ENCODE measurements at places on chromosomes 7 and 10. TPM values are rescaled to one million over a fixed set of nuclear protein-coding genes. Genes with fewer than 3 reads are reported as not detected.

TRPV6 gene
- total RNA-seq = 4.2 TPM

DNA sequence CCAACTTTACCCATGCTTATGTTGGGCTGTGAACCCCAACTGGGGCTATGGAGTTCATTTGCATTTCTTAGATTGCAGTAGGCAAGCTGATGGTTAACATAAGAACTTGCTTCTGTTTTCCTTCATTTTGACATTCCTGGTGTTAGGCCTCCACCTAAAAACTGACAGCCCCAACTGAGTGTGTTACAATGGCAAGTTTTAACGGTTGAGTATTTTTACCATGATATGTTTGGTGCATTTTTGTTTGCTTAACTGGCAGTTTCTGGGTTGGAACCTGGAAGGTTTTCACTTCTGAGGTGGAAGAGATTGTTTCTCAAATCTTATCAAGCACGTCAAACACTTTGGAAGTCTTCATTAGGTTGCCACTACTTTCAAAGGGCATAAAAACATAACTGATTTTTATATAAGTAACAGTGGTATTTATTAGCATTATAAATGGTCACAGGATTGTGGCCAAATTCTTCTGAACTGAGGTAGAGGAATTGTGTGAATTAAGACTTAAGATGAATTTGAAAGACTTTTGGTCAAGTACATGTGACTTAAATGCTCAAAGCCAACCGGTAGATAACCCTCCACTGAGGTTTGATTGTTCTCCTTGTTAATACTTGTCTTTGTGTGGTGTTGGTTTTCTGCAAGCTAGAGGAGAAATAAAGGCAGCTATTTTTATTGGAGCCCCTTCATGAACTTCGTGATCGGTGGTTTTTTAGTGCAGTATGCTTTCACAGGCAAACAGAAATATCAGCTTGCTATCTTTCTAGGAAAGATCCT, 2.8 kb downstream of the BMI1 start:
- peaks cover 5% of the 10 kb centered on the region for H3K36me3 ChIP-seq
- no peak overlapping the region for H3K27ac ChIP-seq
- peaks cover 48% of the 10 kb centered on the region for H3K4me1 ChIP-seq
- H3K4me3 ChIP-seq = peak overlapping the region; percentile 90
- DNase-seq = no peak

- peaks cover 5% of the 10 kb centered on the region for H3K4me1 ChIP-seq
- DNase-seq = no peak
- no peak overlapping the region for H3K4me3 ChIP-seq
Observed at GRCh38 chr10:86447432-86447831, 74.2 kb downstream of the WAPL start.

DNA sequence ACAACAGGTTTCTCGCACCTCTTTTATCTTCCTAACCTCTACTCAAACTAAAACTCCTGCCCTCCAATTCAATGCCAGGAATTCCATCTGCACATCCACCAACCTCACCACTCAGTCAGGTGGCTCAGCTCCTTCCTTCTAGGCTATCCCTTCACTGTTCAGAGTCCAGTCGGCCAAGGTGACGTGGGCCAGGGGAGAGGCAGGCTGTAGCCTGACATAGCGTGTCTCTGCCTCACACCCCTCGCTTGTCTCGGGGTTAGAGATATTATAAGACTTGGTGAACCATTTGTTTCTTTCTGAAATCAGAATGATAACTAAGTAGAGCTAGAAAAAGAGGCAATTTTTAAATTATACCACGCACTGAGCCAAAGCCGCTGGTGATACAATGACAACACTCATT, 31.1 kb downstream of the HIPK2 start:
- H3K27me3 ChIP-seq = no peaks in the 10 kb centered on the region
- H3K4me1 ChIP-seq = peaks cover 24% of the 10 kb centered on the region
- H3K4me3 ChIP-seq = no peak overlapping the region
- no peak for DNase-seq
- peaks cover 4% of the 10 kb centered on the region for H3K36me3 ChIP-seq

TDRD1 gene
- not detected for total RNA-seq

Data from mesothelial cell of epicardium (in vitro differentiated cells).